Stimulated activated effector memory CD8-positive, alpha-beta T cell treated with anti-CD3 and anti-CD28 coated beads, Interleukin-12 subunit alpha, Interleukin-12 subunit beta, amount 100 ng/mL, for 72 hours (primary cell): ENCODE measurements at places on chromosomes 3 and 15.

- DNase-seq = no peak
Measured at GRCh38 chr3:22585504-22585903, 617.6 kb upstream of the UBE2E2 start.

DNA sequence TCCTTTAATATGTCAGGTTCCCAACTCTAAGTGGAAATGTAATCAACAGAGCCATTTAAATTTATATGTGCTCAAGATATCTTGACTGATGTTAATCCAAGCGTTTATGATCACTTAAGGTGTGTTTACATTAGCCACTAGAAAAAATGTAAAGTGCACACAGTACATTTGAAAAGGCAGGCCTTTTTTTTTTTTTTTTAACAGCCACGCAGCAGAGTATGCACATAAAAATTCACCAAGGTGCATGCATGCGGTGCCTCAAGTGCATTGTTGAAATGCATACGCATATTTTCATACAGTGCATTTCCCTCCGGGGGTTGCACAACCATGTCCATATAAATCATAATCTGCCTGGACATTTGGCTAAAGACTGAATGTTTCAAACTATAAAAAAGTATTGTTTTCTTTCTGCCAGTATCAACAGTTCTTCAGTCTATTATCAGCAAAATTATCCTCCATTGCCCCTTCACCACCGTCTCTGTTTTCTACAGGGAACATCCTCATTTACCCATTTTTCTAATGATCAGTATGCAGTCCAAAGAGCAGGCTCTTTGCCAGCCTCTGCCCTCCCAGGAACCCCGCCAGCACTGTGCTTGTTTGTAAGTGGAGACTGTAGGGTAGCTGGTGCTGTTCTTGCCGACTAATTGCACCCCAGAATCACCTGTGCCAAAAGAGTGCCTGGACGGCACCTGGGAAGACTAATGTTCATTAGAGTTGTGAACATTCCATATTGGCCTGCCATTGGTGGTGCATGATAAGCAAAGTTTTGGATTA is 611.2 kb upstream of the CFAP20DC start:
- DNase-seq = no peak

DNA sequence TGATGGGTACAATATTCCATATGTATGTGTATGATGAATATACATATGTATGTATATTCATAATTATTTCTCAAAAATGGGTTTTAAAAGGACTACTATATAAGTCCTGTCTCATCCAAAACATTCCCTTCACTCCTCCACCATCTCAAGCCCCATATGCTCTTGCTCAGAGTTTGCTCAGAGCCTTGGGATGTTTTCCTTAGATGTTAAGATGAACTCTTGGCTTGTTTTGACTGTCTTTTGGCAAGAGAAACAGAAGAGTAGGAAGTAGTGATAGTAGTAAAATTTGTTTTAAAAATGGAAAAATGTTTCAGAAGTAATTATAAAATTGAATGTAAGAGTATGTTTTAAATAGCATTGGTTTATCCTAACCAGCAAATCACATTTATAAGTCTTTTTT is 6.2 kb upstream of the EPHA3 start:
- DNase-seq = no peak

DNA sequence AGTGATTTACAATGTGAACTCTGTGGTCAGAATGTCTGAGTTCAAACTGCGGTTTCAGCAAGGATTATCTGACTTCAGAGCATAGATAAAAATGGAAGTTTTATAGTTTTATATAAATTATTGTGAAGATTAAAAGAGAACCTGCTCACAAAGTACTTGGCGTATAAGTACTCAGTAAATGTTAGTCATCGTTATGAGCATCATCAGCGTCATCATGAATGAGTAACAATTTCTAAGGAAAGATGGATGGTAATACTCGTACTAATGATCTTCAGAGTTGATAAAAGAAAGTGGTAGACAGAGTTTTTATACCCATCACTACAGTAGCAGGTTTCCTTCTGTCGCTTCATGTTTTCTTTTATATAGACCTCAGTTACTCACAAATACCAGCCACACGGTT is 341.8 kb downstream of the RAP2B start:
- no peak for DNase-seq

GRCh38 chr15:90000186-90001001 is 730 bp upstream of the ZNF710 start:
- no peak for DNase-seq

DNA sequence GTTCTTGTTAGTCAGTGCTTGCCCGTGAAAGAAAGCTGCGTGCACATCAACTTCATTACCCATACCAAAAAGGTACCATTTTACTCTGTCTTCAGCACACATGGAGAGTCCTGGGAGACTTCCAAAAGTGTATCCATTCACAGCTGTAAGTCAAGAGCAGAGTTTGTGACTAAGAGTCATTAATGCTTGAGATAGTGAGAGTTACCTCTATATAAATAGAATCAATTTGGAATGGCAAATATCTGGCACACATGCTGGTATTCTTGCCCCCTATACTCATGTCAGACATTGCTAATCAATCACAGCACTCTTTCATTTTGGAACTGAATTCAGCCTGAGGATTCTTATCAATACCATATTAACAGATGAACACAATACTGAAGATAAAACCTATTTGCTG is 14.2 kb downstream of the CP start:
- DNase-seq = no peak

DNA sequence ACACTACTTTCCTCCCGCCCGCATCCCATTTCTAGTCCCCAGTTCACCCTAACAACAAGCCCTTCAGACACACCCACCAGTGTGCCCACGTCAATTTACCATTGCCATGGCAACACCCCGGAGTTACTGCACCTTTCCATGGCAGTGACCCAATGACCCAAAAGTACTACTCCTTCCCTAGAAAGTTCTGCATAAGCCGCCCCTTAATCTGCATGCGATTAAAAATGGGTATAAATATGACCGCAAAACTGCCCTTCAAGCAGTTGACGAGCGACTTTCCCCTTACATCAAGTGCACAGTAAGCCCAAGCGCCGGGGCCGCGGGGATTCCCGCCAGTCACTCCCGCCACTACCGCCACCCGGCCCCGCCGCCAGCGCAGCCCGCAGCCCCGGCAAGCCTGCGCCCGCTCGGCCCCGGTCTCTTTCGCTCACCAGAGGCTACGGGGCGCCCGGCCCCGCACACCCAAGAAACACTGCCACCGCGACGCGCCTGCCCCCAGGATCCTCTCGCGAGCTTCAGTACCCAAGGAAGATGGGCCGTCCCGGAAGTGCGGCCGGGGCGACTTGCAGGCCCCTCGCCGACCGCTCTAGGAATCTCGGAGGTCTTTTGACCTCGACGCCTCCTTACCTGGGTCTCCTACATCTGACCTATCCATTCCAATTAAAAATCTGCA is 27.2 kb upstream of the ZNF502 start:
- peak; percentile 59 for DNase-seq

GRCh38 chr3:38397320-38397719 is 50.7 kb downstream of the XYLB start:
- no peak for DNase-seq

DNA sequence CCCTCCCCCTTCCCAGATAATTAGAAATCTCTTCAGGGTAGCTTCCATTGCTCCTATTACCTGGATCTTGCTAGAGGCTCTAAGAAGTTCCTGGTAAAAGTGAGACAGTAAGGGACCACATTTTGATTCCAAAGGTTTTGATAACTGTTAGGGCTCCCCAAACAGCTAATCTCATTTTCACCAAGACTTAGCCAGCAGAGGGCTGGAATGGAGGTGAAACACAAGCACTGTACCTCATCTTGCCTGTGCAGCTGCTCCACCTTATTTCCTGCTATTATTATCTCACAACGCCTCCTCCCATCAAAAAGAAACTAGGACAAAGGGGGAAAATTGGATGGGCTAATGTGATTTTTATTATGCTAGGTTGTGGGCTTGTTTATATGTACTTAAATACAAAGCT is 7.3 kb downstream of the SETD5 start:
- no peak for DNase-seq

GRCh38 chr15:77097248-77097721 is 26.4 kb upstream of the TSPAN3 start:
- DNase-seq = no peak

GRCh38 chr15:28956491-28956890 is 70.7 kb downstream of the APBA2 start:
- peak; percentile 32 for DNase-seq
